Stimulated activated CD4-positive, alpha-beta T cell treated with anti-CD3 and anti-CD28 coated beads, Interleukin-1b, Interleukin-23, amount 100 ng/mL, for 1 hour (primary cell): ENCODE measurements at places on chromosomes 5 and 9.

GRCh38 chr5:98794001-98794400, 20.5 kb downstream of the RGMB start:
- no peak for DNase-seq

GRCh38 chr5:17305964-17306725, 88.7 kb downstream of the BASP1 start:
- no peak for DNase-seq

DNA sequence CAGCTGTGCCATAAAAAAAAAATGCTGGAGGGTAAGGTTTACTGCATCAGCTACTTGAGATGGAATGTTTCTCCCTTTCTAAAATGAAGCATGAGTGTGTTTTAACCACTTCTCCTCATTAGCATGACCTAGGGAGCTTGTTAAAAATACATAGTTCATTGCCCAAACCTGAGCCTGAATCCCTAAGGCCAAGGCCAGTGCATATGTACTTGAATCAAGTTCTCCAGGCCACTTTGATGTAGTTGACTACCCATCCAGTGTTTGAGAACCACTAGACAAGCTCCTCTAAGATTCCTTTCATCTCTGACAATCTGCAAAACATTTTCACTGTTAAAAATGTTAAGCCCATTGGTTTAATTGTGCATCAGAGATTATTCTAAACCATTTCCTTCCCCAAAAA, 6.7 kb downstream of the TIMD4 start:
- DNase-seq: no peak

DNA sequence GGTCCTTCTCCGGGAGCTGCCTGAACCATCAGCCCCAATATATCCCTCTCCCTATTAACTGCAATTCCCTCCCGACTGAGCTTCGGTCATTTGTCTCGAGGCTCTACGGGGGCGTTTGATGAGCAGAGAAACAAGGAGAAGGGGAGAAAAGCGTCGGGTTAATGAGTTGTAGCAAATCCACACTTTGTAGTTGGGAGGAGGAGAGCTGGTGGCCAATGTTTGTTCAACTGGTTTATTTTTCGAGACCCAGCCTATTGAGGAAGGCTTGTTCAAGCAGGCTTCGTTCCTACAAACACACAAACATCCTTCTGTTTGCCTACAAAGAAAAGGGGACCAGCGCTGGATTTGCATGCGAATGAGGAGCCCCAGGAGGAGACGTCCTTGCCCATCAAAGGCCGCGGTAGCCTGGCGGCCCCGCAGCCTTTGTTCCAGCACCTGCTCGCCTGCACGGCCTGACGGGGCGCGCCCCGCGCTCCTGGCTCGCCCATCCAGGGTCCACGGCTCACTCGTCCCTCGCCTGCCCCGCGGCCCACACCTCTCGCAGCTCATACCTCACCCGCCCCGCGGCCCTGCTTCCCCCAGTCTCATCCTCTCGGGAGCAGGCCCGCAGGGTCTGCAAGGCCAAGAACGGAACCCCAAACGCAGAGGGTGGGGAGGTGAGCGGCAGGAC, 4.6 kb downstream of the FOXD1 start:
- DNase-seq: no peak

GRCh38 chr5:44783634-44784315, 25.0 kb upstream of the MRPS30 start:
- DNase-seq: no peak

- DNase-seq: no peak
Measured at GRCh38 chr9:128627127-128627715, 29.4 kb downstream of the DYNC2I2 start.

DNA sequence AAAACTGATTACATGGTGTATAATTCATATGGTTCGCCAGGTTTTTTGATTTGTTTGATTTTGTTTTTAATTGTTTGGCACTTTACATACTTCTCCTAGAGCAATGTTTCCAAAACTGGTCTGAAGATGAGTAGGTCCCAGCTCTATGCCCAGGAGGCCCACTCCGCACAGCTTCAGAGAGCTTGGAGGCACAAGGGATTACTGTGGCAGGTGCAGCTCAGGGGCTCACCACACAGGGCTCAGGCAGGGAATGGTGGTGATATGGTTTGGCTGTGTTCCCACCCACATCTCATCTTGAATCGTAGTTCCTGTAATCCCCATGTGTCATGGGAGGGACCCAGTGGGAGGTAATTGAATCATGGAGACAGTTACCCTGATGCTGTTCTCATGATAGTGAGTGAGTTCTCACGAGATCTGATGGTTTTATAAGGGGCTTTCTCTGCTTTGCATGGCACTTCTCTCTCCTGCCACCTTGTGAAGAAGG, 296.6 kb downstream of the MED10 start:
- DNase-seq: no peak

DNA sequence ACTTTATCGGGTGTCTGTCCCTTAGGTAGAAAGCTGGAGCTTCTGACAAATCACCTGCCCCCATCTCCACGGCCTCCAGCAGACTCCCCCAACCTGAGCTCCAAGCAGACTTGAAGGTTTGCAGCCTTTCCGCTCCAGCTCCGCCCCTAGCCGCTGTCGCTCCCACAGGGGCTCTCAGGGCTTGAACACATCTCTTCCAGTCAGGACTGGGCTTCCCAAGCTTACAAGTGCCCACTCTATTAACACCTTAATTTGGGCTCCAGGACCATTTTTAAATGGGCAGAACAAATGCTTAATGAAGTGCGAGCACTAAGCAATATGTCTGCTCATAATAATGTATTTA, 17.2 kb upstream of the SLC25A51 start:
- no peak for DNase-seq

DNA sequence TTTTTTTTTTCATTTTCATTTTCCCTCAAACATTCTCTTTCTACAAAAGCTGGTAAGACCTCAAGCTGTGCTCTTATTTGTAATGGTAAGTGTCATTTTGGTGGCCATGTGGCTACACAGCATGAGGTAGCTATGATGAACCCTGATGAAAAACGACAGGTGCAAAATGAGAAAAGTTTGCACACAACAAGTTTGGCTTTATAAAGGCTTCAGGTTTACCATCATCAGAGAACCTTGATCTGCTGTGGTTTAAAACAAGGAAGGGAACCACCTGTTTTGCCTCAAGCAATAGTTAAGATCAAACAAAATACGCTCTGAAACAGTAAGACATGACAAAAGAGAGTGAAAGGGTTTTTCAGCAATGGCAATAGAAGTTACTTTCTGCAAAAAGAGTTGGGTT, 1124.6 kb upstream of the ACO1 start:
- no peak for DNase-seq

- DNase-seq: no peak
Measured at GRCh38 chr5:101531026-101531425, 627.9 kb upstream of the ST8SIA4 start.

DNA sequence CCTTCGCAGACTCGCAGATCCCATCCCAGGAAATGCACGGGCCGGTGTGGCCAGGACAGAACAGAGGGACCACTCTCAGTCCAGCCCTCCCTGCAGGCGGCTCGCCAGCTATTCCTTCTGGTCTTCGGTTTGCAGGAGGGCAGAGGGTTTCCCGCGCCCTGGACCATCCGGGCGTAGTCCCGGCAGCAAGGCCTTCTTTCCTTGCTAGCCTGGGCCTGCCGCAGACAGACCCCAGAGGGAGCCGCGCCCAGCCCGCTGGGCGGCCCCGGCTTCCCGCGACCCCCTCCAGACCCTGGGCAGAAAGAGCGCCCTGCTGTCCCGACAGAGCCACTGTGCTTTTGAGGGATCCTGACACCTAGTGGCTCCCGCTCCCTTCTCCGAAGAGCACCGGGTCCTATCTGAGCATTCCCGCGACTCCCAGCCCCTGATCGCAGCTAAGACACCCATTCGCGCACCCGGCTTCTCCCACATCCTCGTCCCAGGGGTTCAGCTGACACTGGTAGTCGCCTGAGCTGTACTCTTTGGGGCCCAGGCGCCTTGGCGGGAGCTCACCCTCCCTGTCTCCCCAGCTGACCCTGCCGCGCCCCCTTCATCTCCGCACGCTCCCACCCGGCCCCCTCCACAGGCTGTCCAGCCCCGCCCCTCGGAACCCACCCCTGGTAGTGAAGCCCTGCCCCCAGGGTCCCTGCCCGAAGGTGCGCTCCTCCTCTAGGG, 1.1 kb downstream of the CFAP90 start:
- no peak for DNase-seq

DNA sequence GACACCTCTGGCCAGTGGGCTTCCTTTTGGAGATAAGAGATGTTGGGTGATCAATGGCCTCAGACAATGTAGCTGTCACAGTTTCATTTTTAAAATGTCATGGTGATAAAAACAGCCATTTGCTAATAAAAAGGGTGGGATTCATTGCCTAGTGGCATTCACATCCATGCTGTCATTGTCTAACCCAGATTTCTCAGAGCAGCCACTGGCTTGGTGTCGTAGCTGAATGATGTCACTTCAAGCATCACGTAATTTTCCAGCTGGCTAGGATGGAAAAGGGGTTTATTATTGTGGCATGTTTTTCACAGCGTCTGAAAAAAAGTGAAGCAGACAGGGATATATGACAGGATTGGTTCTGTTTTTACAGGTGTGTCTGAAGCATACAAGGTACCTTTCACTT, 184.7 kb downstream of the AOPEP start:
- no peak for DNase-seq

DNA sequence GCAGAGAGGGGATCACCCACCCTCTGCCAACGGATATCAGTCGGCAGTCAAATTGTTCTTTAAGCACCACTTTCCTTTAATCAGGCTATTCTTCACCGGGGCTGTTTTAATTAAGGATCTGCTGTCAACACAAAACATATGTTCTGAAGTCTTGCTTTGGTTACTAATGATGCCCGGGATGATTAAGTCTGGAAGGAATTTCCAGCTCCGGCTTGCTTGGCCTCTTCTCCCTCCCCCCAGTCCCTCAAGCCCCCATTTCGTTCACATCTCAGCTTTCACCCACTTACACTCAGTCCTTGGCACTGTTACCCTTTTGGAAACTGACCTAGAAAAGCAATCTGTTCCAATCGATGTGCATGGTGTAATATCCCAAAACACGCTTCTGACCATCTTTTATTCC, 74.7 kb downstream of the MSX2 start:
- no peak for DNase-seq

GRCh38 chr9:135968601-135969000, 7.4 kb upstream of the UBAC1 start:
- DNase-seq: no peak

GRCh38 chr5:103834216-103834615, 271.6 kb upstream of the NUDT12 start:
- DNase-seq: no peak

GRCh38 chr9:128360826-128361225, 10.3 kb upstream of the URM1 start:
- no peak for DNase-seq

- DNase-seq: peak; percentile 45
Measured at GRCh38 chr9:126705767-126706697, 92.3 kb downstream of the LMX1B start.

DNA sequence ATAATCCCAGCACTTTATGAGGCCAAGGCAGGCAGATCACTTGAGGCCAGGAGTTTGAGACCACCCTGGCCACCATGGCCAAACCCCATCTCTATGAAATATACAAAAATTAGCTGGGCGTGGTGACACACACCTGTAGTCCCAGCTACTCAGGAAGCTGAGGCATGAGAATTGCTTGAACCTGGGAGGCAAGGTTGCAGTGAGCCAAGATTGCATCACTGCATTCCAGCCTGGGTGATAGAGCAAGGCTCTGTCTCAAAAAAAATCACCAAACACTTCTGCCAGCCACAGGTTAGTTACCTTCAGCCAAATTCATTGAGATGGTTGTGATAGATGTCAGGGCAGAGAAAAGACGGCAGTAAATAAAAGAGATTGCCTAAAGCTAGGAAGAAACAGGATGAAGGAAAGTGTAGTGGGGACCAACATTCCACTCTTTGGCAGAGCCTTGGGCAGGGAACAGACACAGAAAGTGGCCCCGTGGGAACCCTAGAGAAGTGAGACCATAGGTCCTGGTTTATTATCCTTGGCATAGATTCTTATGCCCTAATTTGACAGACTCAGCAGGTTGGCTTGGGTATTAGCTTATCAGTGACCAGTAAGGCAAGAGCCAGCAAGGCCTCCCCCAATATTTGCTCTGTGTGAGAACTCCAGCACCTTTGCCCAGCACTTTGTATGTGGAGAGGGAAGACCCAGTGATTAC, 5.5 kb upstream of the CEP120 start:
- DNase-seq: no peak

DNA sequence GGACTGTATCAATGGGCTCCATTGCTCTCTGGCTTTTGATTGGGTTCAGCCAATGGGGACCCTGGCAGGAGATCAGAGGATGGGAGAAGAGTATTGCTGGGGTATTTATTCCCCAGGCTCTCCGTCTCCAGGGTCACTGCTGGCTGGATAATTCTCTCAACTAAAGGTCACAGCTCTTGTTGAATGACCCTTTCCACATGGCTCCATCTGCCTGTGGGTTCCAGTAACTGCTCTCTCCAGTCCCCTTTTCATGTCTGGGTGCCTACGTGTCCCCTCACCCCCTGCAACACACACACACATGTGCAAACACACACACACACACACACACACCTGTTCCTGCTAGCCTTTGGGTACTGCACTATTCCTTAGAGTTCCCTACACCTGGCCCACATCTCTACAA, 53.9 kb upstream of the RIC1 start:
- no peak for DNase-seq

DNA sequence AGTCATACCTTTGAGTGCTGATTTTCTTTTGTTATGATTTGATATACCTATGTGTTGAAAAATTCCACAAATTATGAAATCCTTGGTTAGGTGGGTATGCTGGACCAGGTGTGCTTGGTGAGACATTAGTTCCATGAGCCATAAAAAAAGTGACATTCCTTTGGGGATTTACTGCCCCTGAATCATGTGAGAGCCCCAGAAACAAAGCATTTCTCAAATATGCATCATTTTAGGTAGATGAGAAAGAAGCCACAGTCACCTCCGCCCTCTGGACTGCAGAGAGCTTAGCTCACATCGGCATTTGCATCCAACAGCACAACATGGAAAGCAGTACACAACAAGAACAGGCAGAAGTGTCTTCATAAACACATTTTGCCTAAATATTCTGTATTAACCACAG, 55.3 kb downstream of the DAP start:
- DNase-seq: no peak

DNA sequence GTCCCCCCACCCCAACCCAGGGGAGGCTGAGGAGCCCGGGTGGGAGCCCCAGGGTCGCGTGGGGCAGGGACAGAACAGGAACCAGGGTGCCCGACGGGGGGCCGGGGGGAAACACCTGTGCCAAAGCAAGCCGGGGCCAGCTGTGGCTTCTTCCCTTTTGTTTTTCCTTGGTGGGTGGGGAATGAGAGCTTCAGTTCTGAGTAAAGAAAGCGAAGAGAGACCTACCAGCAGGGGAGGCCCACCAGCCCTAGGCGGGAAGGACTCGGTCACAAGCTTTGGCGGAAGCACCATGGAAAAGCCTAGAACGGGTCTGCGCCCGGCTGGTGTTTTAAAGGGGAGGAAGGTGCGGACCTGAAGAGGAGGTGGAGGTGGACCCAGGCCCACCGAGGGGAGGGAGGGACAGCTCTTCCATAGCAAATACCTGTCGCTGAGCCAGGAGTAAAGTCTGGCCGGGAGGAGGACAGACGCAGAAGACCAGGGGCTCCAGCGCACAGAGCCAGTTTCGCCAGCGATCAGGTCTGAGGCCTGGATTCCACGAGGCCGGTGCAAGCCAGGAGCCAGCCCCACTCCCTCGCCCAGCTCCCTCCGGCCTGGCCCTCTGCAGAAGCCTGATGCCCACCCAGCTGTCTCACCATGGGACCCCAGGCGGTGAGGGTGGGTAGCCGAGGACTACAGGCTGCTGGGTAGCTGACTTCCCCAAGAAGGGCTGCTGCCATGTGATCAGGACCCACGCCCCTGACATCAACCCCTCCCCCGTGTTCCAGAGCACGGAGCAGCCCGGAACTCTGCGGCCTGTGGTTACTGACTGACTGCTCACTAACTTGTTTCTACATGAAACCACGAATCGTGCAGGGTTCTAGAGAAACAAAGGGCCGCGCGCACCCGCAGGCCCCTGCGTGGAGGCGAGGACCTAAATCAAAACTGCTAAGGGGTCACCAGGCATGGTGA, 849 bp upstream of the MGAT1 start:
- peak; percentile 54 for DNase-seq
